SW 1271 (cell line): ENCODE measurements at places on chromosomes 2 and 18.

DNA sequence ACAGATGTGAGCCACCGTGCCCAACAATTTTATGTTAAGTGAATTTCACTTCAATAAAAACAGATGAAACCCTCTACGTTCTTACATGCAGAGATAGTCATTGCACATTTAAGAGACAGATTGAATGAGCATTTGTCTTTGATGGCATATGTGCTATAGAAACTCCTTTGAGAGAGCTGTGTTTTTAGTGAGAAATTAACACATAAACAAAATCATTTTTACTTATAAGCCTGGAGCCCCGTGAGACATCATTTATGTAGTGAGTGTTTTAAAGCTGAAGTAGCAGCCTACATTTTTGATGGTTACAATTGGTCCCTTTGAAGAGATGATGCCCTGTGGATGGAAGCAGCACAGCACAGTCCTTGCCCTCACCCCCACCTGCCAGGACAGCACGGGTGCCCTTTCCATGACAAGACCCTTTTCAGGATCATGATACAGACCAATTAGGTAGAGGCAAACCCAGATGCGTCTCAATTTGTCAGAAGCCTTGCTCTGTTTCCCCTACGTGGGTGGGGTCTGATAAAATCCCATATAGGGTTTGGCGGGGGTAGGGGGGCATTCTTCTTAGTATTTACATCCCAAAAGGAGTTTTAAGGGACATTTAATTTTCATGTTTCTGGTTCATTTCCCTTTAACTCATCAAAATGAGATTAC lies 237.1 kb downstream of the BCL2 start:
- no peak for DNase-seq

GRCh38 chr18:1999387-1999786 lies 571.9 kb downstream of the METTL4 start:
- no peak for DNase-seq

- peak; percentile 74 for DNase-seq
Measured at GRCh38 chr2:204691911-204692510, 146.7 kb downstream of the PARD3B start.

DNA sequence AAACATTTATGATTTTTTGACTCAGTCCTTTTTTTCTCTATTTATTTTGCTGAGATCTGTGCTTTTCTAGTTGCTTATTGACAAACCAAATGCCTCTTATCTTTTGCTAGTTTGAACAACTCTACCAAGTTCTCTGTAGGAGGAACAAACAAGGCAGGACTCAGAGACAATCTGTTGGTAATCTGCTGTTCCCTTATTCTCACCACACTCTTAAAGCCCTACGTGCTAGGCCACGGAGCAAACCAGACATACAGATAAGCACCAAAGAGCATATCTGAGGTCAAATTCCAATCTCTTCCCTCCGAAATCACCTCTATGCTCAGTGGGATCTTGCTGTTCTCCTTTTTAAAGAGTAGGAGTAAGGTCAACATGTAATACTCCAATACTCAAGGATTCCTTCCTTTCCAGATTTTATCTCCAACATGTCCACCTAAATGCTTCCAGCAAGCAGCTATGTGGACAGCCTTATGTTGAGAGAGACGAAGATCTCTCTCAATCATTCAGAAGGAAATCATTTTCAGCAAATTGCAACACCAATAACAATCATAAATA lies 18.4 kb downstream of the FN1 start:
- no peak for DNase-seq

DNA sequence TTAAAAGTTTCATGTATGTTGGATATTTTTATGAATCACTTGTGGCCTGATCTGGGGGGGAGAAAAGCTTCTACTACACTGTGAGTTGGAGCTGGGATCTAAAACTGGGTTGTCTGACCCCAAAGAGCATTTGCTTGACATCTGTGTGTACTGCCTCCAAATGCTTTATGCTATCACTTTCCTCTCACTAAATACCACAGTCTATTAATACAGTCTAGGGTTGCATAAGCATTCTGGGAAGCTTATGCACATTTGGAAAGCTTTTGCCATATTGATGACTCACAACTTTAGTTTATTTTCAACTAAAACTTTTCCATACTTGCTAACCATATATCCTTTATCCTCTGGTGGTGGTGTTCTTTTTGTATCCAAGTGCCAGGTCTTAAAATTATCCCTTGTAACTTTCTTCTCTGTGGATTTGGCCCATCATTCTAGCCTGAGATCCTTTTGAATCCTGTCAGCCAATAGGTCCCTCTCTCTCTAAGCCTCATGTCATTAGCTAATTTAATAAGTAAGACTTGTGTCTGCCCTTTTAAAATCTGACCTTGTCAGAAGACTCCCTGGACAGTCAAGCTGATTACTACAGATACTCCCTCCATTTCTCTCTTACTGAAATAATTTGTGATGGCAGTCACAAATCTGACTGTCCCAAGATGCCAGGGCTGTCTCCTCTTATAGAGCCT lies 72.7 kb downstream of the NXPH2 start:
- no peak for DNase-seq

DNA sequence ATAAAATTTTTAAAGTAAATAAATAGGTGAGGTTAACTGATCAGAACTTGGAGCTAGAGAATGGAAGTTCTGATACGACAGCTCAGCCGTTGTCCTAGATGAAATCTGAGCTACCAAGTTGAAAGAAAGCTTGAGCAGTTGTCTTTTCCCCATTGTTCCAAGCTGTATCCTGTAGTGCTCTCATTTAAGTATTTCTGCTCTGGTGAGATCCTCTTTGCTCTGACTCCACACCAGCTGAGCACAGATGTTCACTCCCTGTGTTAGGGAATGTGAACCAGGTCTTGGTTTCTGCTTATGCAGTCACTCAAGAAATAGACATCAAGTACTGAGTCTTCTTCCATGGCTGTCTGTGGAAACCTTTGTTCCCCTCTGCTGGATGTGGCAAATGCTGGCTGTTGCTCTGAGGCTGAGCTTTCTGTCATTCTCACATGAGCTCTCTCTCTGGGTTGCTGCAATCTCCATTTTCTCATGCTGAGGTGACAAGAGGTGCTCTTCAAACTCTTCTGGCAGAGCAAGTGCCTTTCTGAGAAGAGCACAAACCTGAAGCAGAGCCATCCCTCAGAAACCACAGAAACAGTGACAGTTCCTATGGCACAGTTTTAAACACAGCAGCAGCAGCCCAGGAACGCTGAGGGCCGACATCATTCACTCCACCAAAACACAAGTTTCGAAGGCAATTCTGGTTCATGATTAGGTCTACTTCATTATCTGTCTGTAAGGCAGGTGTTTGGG lies 194.1 kb downstream of the SP3 start:
- DNase-seq, result no peak

DNA sequence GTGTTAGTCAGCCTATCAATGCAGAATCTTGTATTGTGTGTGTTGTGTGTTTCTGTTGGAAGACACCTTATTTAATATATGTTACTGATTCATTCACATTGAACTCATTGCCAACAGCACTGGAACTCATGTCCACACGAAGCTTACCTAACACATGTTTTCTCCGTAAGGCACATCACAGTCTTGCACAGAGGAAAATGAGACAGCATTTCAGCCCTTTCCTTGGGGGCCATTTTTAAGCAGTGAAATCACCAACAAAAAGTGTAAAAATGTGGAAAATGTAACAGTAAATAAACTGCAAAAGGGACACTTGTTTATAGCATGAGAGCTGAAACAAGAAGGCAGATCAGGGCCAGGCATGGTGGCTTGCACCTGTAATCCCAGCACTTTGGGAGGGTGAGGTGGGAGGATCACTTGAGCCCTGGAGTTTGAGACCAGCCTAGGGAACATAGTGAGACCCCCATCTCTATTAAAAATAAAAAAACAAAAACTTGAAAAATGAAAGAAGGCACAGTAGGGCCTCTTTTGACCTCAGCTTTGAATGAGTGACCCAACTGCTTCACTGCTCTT lies 306.0 kb downstream of the MYCN start:
- no peak for DNase-seq

GRCh38 chr2:236078297-236079255 lies 89.6 kb downstream of the GBX2 start:
- DNase-seq, result no peak

DNA sequence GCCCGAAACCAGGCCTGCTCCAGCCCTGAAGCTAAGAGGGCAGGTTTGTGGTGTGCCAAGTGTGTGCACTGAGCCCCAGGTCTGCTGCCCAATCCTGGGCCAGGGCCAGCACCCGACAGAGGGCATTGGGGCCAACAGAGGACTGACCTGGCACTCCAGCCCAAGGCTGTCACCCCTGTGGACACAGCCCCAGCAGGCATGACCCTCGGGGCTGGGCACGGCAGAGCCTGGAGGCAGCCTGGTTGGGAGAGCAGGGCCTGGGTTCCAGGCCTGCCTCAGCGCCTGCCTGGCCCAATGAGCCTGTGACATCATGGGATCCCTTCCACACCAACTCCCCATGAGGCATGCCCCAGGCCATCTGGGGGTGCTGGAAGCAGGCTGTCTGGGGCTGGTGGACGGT lies 10.8 kb upstream of the SNED1 start:
- no peak for DNase-seq

GRCh38 chr2:164710837-164711765 lies 89.8 kb upstream of the GRB14 start:
- DNase-seq, result no peak

DNA sequence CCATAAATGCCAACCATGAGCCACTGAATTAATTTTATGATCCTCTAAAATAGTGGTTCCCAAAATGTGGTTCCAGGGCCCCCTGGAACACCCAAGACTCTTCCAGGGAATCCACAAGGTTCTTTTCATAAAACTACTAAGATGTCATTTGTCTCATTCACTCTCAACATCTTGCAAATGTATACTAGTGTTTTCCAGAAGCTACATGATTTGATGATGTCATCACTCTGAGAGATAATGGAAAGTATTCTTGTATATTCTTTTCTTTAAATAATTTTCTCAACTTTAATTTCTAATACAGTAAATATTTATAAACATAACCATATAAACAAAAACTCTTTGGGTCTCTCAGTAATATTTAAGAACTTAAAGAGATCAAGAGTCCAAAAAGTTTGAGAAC lies 57.0 kb downstream of the NRXN1 start:
- no peak for DNase-seq

DNA sequence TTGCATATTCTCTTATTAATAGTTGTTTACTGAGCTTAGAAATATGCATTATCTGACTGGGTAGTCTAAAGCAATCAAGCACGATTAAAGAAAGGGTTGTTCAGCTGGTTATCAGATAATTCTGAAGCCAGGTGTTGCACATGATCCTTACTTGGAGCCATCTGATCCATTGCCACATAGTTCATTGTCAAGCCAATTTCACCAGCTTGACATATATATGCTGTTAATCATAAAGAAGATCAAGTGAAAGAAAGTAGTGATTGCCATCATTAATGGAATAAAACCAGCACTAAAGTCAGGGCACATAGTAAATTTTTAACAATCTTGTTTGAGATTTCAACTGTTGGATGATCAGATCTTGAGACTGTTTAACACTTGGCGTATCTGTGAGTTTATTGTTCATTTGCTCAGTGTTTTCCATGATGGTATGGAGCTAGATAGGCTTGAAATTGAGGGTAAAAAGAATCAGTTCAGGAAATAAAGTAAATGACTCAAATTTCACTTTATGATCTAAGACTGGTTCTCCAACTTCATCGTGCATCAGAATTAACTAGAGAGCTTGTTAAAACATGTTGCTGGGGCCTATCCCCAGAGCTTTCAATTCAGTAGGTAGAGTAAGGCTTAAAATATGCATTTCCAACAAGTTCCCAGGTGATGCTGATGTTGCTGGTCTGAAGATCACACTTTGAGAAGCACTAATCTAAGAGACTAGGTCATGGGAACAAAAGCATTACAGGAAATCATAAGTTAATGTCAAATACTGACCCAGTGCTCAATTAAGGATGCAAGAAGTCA lies 539.6 kb downstream of the SATB2 start:
- no peak for DNase-seq

- DNase-seq, result no peak
Measured at GRCh38 chr2:42775810-42776209, 11.9 kb upstream of the OXER1 start.

DNA sequence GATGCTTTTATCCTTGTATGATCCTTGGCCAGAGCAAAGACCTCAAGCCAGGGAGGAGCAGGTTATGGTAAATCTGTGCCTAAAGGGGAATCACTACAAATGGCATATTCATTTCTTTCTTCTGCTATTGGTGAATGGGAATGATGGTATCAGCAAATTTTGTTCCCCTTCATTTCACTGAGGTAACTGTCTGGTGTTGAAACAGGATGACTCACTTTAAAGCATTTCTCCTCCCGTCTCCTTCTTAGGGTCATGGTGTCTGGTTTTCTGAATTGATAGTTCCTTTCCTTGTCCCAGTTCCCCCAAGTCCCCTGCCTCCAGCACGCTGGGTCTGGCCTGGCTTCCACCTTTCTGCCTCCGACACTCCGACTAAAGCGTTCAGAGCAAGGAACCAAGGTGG lies 109.2 kb downstream of the MREG start:
- no peak for DNase-seq

DNA sequence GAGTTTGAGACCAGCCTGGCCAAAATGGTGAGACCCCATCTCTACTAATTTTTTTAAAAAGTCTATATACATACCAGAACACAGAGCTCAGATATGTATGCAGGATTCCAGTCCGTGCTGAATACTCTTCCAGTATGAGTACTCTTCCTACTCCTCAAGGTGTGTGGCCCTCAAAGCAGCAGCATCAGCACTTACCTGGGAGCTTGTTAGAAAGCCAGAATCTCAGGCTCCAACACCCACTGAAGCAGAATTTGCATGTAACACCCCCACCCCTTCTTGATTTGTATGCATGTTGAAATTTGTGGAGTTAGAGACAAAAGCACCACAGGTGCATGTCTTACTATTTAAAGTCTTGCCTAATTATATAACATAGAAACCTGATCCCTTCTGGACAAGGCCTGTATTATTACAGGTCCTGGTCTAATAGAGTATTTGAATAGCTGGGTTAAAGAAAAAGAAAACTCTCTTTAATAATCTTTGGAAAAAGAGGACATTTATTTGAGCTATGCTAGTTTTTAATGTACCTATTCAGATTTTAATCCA lies 50.3 kb upstream of the NFE2L2 start:
- no peak for DNase-seq

DNA sequence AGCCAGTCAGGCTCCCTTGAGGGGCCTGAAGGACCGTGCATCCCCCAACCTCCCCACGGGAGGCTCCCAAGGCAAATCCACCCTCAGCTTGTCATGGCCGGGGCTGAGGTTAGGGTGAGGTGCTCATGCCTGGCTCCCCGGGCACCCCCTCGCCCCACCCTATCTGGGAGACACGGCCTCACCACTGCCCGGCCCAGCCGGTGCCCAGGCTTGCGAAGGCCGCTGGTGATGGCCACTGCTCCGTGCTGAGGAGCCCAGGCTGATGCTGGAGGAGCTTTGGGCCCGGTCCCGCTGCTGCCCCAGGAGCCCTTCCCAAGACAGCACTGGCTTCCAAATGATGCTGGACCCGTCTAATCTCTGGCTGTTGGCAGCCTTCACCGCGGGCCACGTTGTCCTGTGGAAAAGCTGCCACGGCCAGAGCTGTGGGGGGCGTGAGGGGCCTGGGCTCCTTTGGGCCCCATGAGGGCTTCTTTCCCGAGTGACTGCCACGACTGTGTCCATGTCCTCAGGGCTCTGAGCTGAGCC lies 135.7 kb upstream of the CTDP1 start:
- DNase-seq, result no peak

- no peak for DNase-seq
Measured at GRCh38 chr2:58638256-58638805, 397.2 kb upstream of the FANCL start.
